Muscle of leg (tissue), 16 donors: ENCODE measurements at places on chromosomes 6 and 20.

DNA sequence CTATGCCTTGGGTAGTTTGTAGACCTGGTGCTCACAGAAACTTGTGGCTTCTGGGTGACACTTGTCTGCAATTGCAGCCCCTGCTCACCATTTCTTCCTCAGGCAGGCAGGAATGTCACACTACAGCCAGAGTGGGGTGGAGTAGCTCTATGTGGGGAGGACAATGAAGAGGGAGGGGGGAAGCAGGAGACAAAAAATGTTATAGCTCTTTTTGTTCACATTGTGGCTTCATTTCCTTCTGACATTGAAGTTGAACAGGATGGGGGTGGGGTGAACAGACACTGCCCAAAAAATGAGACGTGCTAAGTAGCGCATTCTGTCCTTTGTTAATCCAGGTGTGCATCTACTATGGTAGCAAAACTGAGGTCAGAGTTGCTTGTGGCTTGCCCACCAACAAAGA, at the start of gene THEMIS:
TSS of gene THEMIS (minus strand) at position 124 of the 400 bp plus-strand sequence. CDS start 126 bp downstream, outside the sequence.
- no peak for DNase-seq

DNA sequence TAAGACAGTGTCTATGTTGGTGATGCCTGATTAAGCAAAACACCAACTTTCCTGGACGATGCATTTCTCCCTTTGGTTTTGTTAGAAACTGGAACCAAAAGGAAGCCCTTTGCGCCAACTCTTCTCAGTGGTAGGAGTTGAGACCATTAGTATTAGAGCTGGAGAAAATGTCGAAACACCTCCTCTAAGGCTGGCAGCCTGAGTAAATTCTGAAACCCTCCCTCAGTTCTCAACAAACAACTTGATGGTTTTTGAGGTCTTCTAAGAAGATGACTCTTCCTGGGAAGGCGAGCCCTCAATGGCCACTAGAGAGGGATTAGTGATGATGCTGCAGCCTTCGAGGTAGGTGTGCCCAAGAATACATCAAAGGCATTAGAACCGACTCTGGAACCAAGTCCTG, 78.4 kb upstream of the CCN6 start:
- no peak for DNase-seq

GRCh38 chr6:157681041-157681650, 141.9 kb upstream of the SNX9 start:
- DNase-seq, result no peak

DNA sequence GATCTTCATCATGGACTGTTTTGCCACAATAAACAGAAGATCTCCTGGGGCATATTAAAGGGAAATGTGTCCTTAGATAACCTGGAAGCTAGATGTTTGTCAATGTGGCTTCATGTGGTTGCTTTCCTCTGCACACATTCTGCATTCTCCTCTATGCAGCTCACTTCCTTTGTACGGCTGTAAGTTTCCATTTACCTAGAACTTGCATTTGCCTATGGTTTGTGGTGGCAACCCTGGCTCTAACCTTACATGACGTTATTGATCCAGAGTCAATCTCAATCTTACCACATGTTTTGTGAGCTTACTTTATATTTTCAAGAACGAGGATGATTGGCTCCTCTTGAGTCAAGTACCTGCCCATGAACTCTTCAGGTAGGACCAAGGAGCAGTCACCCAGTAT, 863.1 kb downstream of the MAFB start:
- DNase-seq, result no peak
